SHP77 (cell line): ENCODE measurements at places on chromosomes 2 and 18.

DNA sequence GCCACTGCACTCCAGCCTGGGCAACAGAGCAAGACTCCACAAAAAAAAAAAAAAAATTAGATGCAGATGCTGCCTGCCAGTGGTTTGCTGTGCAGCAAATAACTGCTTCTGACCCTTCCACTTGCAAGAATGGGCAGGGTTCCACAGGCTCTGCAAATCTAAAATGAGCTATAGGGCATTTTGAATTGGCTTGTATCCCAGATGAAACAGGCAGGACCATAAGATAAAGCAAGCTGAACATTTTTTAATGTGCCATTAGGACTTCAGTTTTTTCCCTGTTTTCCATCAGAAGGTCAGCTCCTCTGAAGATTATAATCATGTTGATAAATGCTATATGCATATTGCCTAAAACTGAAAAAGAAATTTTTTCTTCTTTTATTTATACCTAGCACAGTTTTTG lies 15.7 kb upstream of the FZD7 start:
- no peak for DNase-seq

- DNase-seq: no peak
Measured at GRCh38 chr2:162676515-162676914, 162.1 kb downstream of the KCNH7 start.

DNA sequence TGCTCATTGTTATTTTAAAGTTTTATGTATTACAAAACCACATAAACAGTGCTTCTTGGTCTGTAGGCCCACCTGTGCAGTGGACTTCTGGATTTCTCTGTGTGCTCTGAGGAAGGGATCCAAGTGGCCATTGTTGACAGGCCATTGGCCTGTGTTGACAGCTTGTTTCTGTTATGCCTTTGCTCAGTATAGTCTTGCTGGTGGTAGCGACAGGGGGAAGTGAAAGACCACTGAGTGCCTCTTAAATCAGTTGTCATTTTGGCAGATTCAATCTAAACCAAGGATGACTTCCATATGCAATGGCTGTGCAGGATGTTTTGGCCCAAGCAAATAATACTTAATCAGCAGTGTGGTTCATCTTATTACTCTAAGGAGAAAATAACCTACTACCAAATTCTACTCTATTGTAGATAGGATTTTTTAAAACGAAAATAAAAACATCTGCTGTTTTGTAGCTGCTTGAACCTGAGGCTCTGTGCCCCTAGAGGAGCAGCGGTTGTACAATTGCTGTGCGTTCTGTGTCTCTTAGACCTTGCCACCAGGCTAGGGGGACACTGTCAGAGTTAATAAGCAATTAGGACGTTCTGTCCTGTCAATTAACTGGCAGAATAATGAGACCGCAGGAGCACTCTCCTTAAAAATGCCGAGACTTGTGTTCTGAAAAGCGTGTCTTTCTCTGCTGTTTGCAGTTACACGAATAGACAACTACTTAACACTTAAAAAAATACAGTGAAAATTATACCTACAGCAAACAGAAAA lies 108.2 kb downstream of the RHBDD1 start:
- DNase-seq: no peak

DNA sequence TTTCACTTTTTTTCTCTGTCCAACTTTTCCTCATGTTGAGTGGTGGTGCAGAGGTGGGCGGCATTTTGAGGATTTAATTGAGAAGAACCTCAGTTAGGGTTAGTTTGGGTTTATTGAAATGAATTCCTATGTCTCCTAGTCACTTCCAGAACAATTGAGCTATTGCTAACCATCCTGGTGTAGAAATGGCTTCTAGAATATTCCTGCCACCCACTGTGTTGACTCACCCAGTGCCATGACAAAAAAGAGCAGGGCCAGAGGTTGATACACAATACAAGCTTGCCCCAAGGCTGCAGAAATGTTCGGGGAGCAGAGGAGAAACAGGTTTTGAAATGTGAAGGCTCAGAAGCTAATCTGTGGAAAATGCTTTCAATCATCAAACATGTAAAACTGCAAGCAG lies 167.1 kb upstream of the TRIB2 start:
- no peak for DNase-seq

DNA sequence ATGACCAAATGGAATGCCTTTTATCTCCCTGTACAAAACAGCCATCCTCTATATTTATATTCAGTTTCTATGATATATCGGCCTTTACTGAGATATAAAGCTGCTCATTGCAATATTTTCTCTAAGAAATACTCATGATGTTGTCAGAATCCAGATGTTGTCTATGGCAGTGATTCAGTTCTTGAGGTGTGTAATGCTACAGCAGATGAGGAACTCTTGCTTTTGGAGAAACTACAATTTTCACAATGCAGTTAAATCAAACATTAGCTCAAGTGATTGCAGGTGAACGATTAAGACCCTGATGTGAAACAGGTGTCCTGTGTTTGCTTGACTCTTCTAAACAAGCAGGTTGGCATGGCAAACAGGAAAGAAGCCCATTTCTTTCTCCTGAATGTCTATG lies 256.2 kb upstream of the CDH20 start:
- DNase-seq: no peak

DNA sequence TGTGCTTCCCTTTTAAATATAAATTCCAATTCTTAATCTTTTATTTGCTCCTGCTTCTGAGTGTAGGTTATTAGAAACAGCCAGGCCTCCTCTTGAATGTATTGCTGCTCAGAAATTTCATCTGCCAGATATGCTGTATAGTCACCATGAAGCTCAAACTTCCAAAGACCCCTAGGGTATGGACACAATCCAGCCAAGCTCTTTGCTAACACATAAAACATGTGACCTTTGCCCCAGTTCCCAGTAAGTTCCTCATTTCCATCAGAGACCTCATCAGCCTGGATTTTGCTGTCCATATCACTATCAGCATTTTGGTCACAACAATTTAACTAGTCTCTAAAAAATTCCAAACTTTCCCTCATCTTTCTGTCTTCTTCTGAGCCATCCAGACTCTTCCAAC lies 75.2 kb downstream of the MAP2 start:
- no peak for DNase-seq

DNA sequence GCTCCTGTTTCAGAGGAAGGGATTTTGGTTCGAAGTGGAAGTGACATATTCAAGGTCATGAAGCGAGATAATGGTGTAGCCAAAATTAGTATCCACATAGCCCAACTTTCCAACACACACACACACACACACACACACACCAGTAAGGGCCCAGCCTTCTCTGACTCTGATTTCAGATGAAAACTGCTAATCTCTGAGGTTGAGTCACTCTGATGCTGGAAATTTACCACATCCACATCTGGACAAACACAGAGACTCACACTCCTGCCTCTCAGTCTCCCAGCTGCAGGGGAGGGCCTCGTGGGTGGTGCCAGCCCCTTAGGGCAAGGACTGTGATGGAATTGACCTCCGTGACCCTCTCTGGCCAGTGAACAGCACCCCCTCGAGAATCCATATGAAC lies 29.0 kb upstream of the SLC35F6 start:
- DNase-seq: no peak

DNA sequence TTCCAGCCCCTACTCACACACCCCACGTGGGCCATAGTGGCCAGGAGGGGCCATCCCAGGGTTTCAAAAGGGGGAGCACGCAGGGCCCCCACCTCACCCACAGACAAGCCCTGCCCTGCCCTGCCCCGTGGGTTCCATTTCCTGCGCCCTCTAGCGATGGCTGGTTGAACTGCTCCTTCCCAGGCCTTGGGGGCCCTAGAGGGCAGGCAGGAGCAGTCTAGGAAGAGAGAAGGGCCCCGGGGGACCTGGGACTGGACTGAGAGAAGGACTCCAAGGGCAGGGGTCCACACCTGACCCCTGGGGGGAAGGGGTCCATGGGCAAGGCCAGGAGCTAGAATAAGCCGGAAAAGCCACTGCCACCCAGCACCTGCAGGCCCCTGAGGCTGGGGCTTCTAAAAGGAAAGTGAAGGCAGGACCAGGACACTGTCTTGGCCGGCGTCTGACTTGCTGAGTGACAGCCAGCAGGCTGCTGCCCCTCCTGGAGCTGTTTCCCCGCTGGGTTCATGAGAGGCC lies 10.1 kb downstream of the CYP26B1 start:
- peak; percentile 48 for DNase-seq

GRCh38 chr18:77495982-77496690 lies 246.5 kb downstream of the GALR1 start:
- DNase-seq: no peak

DNA sequence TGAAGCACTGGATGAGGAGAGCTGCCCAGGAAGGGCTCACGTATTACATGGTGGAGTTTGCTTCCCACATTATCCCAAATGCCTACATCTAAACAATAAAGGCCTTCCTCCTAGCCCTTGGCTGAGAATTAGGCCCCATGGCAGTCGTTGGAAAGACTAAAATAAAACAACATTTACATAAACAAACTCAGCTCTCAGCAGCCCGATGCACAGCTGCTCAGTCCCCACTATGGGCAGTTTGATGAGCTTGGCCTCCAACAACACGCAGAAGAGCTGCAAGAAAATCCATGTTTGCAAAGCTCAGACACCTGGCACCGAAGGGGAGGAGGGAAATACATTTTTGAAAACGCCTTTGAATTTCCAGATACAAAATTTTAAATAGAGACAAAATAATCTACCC lies 352.4 kb downstream of the EIPR1 start:
- DNase-seq: peak; percentile 82

- no peak for DNase-seq
Measured at GRCh38 chr2:183267148-183267827, 143.0 kb downstream of the NUP35 start.

- DNase-seq: peak; percentile 29
Measured at GRCh38 chr2:23926290-23926749, 603 bp downstream of the ATAD2B start.

DNA sequence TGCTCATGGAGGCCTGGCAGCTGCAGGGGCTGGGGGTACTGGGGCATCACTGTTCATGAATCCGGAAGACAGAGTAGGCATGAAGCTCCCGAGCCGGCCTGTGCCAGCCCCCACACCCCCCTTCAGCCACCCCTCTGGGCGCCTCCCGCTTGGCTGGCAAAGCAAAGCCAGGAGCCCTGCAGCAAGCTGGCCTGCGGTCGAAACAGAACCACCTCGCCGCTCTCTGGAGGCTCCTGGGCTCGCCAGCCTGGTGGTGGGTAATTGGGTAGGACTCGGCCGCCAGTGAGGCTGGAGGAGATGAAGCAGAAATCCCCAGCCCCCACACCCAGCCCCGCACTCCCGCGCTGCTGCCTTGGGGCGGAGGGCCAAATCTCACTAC lies 70.9 kb upstream of the GPC1 start:
- no peak for DNase-seq

DNA sequence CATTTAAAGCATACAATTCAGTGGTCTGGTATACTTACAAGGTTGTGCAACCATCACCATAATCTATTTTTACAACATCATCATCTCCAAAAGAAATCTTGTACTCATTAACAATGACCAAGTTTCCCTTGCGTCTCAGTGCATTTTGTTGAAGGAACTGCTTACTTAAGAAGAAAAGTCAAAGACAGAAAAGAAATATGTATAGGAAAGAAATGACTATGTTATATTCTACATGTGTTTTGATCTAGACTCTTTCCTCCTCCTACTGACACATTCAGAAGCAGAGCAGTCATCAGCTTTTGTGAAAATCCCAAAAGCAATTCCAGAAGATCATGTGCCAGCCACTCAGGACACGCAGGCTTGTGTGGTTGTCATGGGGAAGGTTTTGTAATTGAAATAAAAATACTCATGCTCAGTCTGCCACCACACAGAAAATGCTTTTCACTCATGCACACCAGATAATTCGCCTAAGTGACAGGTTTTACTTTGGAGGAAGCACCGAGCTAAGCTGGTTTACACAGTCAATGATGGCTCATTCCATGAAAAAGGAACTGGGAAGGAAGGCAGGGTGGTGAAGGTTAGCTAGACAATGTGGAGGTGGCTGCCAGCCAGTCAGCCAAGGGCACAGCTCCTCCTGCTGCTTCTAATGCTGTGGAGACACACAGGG lies 158.5 kb upstream of the REV1 start:
- DNase-seq: no peak

- DNase-seq: no peak
Measured at GRCh38 chr18:22272242-22272641, 102.9 kb downstream of the GATA6 start.

- DNase-seq: no peak
Measured at GRCh38 chr18:6270771-6271216, 143.9 kb downstream of the L3MBTL4 start.

- DNase-seq: no peak
Measured at GRCh38 chr2:85158559-85159273, 25.5 kb downstream of the TCF7L1 start.

GRCh38 chr2:138601458-138602165 lies 100.0 kb downstream of the SPOPL start:
- DNase-seq: no peak

- no peak for DNase-seq
Measured at GRCh38 chr2:41954304-41955291, 93.2 kb upstream of the PKDCC start.

DNA sequence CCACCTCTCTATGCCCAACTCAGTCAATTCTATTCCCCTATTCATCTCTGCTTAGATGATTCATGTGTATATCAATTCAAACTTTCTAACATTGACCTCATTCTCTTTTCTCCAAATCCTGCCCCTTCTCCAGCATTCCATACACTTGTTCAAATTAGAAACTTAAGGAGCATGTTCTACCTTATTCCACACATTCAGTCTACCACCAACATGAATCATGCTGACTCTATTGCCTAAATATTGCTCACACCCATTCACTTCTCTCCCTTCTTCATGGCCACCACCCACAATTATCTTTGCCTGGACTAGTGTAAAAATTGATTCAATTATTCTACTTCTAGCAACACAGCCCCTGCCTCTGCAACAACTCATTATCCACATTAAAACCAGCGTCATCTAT lies 147.5 kb downstream of the VWC2L start:
- DNase-seq: no peak

DNA sequence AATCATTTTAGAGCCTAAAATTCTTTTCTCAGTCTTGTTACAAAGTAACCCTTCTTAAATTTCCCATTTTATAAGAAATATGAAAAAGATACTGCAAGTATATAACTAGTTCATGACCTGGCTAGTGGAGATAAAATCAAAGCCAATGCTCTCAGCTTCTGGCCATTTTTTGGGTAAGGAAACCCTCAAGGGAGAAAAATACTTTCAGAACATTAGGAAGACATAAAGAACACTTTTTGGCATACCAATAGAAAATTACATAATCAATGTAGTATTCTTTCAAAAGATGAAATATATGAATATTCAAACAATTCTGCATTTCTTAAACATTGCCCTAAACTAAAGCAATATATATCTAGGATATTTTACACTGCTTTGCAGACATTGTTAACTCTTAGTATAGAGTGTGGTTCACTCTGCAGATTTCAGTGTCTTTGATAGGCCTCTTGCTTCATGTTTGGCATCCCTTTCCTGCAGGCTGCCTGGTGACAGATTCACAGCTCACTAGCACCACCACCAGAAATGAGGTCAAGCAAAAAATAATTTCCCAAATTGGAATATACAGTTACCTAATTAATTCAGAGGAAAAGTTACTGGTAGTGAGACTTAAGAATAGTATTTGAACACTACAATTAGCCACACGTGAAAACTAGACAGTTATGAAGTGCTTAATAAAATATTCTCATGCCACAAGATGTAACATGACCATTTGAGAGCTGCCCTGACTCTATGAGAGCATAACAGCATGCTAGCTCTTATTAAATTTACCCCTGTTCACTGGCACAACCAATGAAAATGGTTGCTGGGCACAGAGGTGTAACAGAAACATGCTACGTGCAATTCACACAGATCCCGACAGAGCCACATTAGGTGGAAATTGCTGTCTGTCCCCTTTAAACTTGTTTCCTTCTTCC lies 36.0 kb downstream of the PAIP2B start:
- no peak for DNase-seq
